ENCODE measurements at places on chromosomes 12 and 14.
A peak's percentile ranks its signal among the peaks of the same experiment; 100 is the strongest.

GRCh38 chr12:96347130-96347699 is 53.0 kb downstream of the CDK17 start:
- no peak for DNase-seq

- no peak for DNase-seq
These were observed 115.2 kb downstream of the C12orf75 start for GRCh38 chr12:105445649-105446048.

- peak; percentile 34 for DNase-seq
These were observed 168.1 kb upstream of the DAAM1 start for GRCh38 chr14:59020382-59020781.

DNA sequence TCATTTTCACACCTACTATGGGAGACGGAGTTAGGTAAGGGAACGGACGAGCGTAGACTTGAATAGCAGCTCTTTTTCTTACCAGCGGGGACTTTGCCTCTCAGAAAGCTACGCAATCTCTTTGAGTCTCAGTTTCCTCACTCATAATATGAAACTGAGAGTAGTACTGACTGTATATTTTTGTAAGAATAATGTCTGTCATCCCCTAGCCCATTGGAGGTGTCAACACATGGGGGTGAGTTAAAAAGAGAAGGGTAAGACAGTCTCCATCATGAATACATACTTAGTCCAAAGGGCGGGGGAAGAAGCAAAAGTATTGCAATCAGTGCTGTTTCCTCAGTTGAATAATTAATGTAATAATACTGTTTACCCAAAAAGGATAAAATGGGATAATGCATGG is 592.2 kb downstream of the NRXN3 start:
- DNase-seq = no peak

DNA sequence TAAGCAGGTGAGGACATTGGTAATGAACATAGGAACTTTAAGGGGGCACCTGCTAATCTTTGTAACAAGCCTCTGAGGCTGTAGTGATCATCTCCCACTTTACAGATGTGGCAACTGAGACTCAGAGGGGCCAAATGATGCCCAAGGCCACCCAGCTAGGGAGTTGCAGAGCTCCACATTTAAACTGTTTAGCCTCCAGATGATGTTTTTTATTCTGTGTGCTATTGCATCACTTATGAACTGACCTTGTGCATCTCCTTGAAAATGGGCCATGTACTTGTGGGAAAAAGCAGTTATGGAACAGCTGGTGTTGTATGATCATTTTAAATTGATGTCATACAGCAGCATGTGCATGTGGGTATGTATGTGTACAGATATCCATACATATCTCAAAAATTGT is 41.4 kb downstream of the TPCN1 start:
- peak; percentile 44 for DNase-seq

DNA sequence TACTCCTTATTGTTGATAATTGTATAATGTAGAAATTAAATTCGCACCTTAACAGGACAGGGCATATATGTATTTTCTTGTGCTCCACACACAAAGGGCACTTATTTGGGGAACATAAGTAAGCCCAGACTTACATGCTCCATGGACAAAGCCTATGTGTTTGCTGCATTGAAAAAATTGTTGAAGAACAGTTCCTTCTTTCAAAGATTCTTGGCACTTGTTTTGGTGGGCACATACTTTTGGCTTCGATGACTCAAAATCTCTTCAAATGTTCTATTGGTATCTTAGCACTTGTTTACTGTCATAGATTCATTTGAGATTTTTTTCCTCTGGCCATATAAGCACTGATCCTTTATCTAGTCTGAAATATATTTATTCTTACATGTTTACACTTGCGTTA is 1.4 kb upstream of the MAP4K5 start:
- DNase-seq = no peak

DNA sequence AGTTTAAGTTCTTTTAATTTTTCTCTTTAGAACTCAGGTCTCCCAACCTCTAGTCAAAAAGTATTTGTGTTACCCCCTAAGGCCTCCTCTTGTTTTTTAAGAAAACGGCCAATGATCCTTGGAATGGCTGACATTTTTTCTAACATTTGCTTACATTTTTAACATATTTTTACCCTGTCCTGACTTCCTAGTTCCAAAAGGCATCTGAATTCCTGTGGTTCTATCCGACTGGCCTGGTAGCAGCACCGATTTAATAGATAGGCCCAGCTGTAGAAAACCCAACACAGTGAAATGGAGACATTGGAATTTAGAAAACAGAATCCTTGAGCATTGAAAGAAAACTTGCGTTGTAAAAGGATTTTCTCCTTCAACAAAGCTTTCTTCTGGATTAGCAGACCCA is 134.7 kb upstream of the GSC start:
- DNase-seq = no peak

GRCh38 chr12:44835641-44836379 is 40.3 kb downstream of the NELL2 start:
- DNase-seq = no peak

DNA sequence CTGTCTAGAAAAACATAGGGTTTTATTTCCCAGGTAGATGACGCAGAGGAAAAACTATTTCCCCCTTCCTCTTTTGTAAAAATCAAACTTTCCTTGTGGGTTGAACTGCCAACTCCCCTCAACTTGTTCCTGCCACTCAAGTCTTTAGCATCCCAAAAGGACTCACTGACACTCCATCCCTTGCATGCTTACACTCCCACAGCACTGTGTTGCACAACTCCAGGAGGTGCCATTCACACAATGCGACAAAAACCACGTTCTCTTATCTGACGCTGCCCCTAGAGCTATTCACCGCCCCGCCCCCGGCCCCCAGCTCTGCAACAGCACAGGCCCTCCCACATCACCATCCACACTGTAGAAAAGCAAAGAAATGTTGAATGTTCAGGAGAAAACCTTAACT is 16.9 kb upstream of the STON2 start:
- no peak for DNase-seq

DNA sequence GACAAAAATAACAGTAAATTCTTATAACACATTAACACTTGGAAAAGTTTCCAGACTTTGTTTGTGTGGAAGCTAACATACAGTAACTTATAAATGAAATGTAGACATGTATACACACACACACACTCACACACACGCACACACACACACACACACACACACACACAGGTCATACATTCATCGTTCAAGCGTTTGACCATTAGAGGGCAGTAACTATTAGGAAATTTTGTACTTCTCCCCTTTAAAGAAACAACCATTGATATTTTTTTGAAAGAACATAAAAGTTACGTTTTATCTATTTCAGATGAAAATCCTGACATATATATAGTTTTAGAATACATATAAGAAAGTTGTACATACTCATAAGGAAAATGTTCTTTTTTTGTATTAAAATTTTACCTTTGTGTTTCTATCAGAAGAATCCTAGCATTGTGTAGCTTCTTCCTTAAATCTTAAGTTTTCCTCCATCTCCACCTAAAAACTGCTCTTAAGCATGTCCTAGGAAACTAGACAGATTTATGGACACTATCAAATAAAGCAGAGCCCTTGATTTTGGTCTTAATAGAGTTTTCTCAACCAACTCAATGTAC is 29.0 kb downstream of the PTPRQ start:
- DNase-seq = peak; percentile 64

GRCh38 chr12:101963697-101964096 is 86.3 kb downstream of the DRAM1 start:
- no peak for DNase-seq

GRCh38 chr12:52713960-52714886 is 10.9 kb upstream of the KRT77 start:
- no peak for DNase-seq

- DNase-seq = no peak
These were observed 3.4 kb downstream of the LBHD2 start for GRCh38 chr14:103087343-103087835.

- no peak for DNase-seq
These were observed 61.0 kb downstream of the CPM start for GRCh38 chr12:68871921-68872320.
